ENCODE measurements at places on chromosomes 5 and 9. TPM values are rescaled to one million over a fixed set of nuclear protein-coding genes. Genes with fewer than 3 reads are reported as not detected.
A peak's percentile ranks its signal among the peaks of the same experiment; 100 is the strongest.

DNA sequence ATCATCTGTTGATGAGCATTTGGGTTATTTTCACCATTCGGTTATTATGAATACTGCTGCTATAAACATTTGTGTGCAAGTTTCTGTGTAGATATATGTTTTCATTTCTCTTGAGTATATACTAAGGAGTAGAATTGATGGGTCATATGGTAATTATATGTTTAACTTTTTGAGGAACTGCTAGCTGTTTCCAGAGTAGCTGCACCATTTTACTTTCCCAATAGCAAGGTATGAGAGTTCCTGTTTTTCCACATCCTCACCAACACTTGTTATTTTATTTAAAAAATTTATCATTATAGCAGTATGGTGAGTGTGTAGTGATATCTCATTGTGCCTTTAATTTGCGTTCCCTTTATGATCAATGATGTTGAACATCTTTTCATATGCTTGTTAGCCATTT, 29.2 kb downstream of the CD14 start:
- DNase-seq: no peak

GRCh38 chr9:110541950-110542349, 37.6 kb downstream of the SVEP1 start:
- no peak for DNase-seq

GRCh38 chr5:77947041-77947428, 170.9 kb upstream of the TBCA start:
- no peak for DNase-seq

DNA sequence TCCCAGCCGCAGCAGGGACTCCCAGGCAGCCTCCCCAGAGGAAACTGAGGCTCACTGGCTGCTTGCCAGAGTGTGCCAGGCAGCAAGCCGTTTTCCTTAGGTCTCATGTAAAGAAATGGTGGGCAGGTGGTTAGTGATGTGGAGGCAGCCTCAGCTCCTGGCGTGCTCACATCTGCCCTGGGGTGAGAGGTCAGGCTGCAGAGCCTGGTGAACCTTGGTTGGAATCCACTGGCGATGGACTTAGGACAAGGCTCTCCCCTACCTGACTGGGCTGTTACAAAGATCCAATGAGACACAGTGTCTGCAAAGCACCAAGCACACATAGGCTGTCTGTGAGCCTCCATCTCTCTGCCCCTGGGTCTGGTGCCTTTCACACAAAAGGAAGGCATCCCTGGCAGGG, 30.9 kb downstream of the LHX6 start:
- no peak for DNase-seq

DNA sequence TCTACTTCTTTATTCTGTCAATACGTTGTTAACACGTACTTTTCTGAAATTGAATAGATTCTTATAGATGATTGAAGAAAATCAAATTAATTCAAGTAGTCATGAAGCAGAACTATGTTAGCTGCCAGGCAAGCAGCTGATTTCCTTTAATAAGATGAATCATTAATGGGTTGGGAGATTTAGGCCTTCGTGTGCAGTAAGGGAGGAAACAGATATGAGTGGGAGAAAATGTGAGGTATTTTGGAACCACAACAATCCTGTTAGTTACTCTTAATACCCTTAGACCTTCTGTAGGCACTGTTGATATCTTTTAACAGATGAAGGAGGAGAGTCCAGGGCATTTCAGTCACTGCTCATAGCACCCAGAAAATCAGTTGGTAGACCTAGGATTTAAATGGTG, 121.0 kb downstream of the AOPEP start:
- peak; percentile 54 for DNase-seq

- DNase-seq: no peak
Measured at GRCh38 chr5:39638813-39639212, 214.0 kb upstream of the DAB2 start.

DNA sequence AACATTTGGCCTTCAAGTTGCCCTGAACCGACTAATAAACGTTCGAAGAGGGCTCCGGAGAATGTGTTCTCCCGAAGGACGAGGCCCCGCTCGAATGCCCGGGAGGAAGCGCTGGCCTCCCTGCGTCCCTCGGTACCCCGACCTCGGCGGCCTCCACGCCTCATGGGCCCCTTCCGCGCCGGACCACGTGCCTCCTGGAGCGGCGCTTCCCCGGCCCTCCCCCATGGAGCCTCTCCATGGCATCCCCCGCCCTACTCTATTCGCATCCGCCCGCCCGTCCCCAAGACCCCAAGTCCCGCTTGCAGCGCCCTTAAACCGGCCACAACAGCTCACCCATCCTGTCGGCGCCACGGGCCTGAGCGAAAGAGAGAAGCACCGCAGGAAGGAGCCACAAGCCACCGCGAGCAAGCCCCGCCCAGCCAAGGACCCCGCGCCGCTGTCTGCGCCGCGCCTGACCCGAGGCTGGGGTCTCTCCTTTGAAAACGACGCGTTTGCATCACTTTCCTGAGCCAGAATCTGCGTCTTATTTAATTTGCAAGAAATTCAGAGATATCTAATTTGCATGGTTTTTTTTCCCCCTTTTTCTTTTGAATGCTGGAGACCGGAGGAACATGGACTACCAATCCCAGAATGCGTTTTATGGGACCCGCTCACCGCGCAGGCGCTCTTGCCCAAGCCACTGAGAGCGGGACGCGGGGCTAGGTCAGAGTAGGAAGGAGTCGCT, at the start of gene RPS23:
RPS23 (minus strand) TSS at position 368 of the 724 bp plus-strand sequence; CDS start at position 337, 31 bp downstream.
- DNase-seq: peak; percentile 98

DNA sequence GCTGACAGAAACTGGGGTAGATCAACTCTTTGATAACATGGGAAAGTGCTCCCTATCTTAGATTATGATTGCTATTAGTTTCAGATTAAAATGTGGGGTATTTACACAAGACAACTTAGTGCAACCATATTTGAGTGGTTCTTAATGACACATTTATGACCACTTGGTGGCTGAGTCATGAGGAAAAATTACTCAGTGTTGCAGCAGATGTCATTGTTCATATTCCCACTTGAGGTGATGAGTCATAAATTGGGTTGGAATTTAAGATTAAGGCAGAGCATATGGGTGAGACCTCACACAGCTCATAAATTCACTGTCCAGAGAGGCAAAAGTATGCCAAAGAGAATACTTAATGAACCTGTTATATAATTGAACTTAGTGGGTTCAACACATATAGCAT, 408.3 kb downstream of the DMRT2 start:
- DNase-seq: no peak

DNA sequence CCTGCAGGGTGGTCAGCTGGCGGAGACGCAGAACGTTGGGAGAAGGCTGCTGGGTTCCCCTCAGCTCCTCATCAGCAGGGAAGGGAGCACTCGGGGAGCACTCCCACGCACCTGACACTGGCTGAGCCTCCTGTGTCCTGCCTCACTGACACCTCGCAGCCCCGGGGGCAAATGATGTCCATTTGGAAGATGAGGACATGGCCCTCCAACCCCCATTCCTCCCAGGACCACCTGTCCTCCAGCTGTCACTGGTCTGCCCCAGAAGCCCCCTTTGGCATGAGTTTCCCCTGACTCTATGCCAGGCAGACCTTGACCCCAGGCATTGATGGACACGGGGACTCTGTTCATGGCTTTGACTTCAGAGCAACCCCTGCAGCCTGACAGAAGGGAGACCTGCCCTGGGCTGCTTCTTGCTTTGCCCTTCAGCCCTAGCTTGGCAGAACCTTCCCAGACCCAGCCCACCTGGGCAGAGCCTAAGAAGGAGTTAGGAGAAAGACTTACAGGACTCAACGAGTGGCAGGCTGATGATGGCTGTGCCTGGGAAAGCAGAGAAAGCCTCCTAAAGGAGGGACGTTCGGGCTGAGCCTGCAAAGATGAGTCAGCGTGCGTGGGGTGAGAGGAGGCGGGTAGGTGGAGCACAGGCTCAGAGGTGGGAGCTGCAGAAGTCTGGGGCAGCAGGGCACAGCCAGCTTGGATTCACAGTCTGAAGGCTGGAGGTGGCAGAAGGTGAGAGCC, 90.6 kb downstream of the LMX1B start:
- peak; percentile 8 for DNase-seq

Gene IFNW1
- not detected for total RNA-seq

DNA sequence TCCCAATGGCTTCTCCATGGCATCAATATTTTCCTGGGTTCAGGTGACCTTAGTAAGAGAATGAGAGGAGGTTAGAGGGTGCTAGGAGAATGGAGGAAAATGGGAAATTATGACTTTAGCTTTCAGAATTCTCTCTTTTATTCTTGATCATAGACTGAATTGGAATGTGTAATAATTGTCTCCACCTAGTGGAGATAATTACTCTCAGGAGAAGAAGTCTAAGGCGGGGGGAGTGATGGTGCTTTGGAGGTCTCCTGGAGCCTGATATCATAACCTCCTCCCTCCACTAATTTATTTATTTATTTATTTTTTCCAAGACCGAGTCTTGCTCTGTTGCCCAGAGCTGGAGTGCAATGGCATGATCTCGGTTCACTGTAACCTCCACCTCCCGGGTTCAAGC, 221.3 kb downstream of the GRIA1 start:
- no peak for DNase-seq

DNA sequence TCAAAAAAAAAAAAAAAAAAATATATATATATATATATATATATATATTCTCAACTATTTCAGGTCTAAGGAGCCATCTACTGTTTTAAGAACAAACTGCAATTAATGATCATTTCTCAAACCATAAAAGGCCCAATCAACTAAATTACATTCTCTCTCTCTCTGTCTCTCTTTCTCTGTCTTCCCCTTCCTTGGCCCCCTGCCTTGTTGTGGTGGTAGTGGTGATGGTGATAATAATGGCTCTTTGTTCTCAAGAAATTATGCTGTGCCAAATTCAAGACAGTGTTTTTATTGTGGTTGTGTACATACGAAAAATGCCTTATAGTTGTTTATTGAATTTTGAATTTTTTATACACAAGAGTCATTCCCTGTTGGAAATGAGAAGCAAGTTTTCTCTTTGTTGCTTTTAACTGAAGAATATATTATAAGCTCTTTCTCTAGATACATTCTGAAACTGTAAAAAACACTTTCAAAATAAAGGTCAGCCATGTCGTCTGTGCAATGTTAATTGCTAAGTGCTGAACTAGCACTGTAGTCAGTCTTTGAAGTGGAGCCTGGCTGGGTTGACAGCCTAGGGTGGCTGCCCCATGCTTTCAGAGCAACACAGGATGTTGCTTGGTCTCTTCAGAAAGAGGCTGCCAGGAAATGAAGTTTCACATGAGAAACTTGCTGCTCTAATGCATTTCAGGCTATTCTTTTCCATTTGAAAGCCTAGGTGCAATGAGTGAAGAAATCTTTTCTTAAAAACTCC, 96.0 kb downstream of the HINT1 start:
- peak; percentile 4 for DNase-seq
